ENCODE measurements at places on chromosomes 16 and 17.

GRCh38 chr16:28309811-28310311 is 17.5 kb downstream of the SBK1 start:
- no peaks in the 10 kb centered on the region for H3K36me3 ChIP-seq
- H3K4me3 ChIP-seq = no peak overlapping the region
- no peaks in the 10 kb centered on the region for H3K4me1 ChIP-seq
- H3K27me3 ChIP-seq = no peaks in the 10 kb centered on the region
- no peak overlapping the region for H3K27ac ChIP-seq

DNA sequence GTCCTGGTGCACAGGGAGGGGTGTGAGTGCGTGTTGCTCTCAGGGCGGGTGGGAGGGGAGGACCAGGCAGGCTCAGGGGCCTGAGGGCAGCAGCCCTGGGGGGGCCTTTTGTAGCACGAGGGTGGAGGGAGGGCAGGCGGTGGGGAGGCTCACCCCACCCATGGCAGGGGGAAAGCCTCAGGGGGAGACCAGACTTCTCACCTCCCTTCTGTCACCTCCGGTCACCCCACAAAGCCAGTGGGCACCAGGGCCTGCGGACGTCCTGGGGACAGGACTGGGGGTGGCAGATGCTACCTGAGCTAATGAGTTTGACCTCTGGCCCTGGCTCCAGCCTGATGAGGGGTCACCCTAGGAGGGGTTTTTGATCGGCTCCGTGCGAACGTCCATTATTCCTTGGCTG is 39.0 kb downstream of the SOX8 start:
- H3K4me1 ChIP-seq = no peaks in the 10 kb centered on the region
- no peak overlapping the region for H3K4me3 ChIP-seq
- H3K27me3 ChIP-seq = no peaks in the 10 kb centered on the region
- DNase-seq = no peak

DNA sequence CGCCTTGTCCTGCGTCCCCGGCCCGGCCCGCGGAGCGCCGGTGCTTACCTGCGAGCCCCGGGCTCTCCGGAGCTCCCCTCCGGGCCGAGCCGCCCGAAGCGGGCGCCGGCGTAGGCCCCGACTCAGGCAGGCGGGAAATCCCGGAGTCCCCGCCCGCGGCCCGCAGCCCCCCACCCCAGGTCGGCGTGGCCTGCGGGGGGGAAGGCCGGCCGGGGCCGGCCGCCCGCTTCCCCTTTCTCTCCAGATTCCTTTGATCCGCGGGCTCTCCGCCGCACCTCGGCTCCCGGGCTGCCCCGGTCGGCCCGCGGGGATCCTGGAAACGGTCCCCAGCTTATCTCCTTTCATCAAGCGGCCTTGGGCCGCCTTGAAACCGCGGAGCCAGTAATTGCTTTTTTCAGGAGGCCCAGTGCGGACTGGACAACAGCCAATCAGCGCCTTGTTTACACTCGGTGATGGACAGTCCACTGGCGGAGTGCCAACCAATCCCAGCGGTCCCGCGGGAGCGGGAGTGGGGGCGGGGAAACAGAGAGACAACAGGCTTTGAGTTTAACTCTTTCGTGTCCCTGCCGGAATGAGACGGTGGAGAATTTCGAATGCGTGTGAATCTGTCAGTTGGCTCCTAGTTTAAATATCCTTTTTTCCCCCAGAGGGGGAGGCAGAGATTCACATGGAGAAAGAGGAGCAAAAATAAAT is 1.4 kb upstream of the BAHCC1 start:
- H3K36me3 ChIP-seq = no peaks in the 10 kb centered on the region
- peak overlapping the region; percentile 90 for H3K27ac ChIP-seq
- H3K4me3 ChIP-seq = peak overlapping the region; percentile 69

GRCh38 chr17:19619705-19620325 is 28.7 kb upstream of the ALDH3A2 start:
- H3K36me3 ChIP-seq = no peaks in the 10 kb centered on the region
- H3K4me3 ChIP-seq = no peak overlapping the region
- DNase-seq = no peak
- H3K27ac ChIP-seq = no peak overlapping the region

DNA sequence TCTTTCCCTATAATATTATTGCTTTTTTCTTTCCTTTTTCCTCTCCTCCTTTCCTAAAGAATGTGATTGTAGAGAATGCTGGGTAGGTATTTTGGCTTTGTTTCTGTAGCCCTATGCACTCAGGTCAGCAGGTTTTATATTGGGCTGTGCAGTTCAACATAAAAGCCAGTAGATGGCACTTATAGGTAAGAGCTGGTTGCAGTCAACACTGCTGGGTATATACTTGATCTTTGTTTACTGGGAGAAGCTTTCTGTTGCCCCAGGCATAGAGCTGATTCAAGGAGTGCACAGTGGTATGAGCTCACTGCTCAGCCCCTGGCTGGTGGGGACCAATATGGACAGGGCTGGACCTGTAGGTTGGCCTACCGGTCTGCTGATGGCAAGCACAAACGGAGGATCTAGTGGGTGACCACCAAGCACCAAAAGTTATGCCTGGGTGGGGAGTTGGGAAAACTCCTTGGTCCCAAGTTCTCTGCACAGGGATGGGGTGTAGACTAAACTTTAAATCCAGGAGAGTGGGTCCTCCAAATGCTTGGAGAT is 378.9 kb downstream of the PMP22 start:
- no peak overlapping the region for H3K4me3 ChIP-seq
- H3K27me3 ChIP-seq = no peaks in the 10 kb centered on the region
- no peaks in the 10 kb centered on the region for H3K4me1 ChIP-seq
- DNase-seq = no peak

DNA sequence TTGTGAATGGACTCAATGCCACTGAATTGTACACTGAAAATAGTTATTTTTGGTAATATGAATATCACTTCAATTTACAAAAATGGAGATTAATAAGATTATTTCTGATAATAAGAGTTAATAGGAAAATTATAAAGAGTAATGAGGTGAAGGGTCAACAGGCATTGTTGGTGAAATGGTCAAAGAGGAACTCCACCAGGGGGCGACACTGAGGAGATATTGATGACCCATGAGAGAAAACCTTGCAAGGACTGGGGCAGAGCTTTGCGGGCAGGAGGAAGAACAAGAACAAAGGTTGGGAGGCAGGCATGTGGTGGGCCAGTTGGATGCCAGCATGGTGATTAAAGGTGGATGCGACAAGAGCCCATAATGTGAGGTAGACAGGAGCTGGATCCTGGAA is 74.0 kb upstream of the XYLT1 start:
- no peak overlapping the region for H3K4me3 ChIP-seq
- H3K27ac ChIP-seq = no peak overlapping the region
- no peaks in the 10 kb centered on the region for H3K36me3 ChIP-seq
- H3K4me1 ChIP-seq = no peaks in the 10 kb centered on the region
- peak; percentile 20 for DNase-seq

- H3K4me1 ChIP-seq = no peaks in the 10 kb centered on the region
- H3K27me3 ChIP-seq = no peaks in the 10 kb centered on the region
- no peak overlapping the region for H3K27ac ChIP-seq
- peak; percentile 36 for DNase-seq
- no peaks in the 10 kb centered on the region for H3K36me3 ChIP-seq
These were observed 7.8 kb upstream of the RNASEK start for GRCh38 chr17:7004398-7005253.

GRCh38 chr16:67883872-67884261 is 818 bp upstream of the NRN1L start:
- H3K4me3 ChIP-seq = no peak overlapping the region
- H3K4me1 ChIP-seq = no peaks in the 10 kb centered on the region
- H3K36me3 ChIP-seq = peaks cover 19% of the 10 kb centered on the region

DNA sequence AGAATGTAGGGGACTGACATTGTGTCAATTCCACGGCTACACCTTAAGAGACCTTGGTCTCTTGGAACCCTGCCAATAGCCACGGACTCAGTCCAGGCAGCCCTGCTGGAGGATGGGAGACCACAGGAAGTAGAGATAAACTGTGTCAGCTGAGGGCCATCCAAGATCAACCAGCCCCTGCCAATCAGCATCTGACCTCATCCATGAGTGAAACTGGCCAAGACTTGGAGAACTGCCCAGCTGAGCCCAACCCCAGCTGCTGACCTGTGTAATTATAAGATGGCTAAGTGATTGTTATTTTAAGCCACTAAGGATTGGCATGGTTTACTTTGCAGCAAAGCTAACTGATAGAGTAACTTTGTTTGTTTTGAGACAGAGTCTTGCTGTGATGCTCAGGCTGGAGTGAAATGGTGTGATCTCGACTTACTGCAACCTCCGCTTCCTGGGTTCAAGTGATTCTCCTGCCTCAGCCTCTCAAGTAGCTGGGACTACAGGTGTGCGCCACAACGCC is 13.3 kb upstream of the YWHAE start:
- no peaks in the 10 kb centered on the region for H3K4me1 ChIP-seq
- no peaks in the 10 kb centered on the region for H3K36me3 ChIP-seq
- H3K27me3 ChIP-seq = no peaks in the 10 kb centered on the region
- peak; percentile 38 for DNase-seq
- H3K4me3 ChIP-seq = no peak overlapping the region
- H3K27ac ChIP-seq = no peak overlapping the region

DNA sequence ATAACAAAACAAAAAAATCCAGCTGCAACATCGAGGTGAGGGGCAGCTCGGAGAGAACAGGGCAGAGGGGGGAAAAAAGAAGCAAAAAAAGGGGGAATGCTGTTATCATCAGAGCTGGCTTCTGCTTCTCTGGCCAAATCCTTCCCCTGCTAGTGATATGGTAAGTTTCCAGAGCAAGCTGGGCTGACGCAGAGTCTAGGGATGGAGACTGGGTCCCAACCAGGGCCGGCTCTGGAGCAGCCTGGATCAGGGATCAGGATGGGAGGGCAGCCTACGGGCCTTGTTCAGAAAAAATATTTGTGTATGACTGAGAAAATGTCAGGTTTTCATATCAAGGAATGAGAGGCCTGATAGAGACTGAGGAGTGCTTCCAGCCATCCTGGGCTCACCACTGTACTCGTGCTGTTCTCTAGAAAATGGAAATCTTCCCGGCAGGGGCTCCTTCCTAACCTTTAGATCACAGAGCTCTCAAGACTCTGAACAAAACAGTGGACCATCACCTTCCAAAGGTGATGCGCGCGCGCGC is 726 bp upstream of the C1QTNF1 start:
- no peaks in the 10 kb centered on the region for H3K27me3 ChIP-seq
- no peak overlapping the region for H3K4me3 ChIP-seq

- DNase-seq = no peak
- H3K4me3 ChIP-seq = no peak overlapping the region
- peaks cover 32% of the 10 kb centered on the region for H3K36me3 ChIP-seq
- no peaks in the 10 kb centered on the region for H3K27me3 ChIP-seq
- peaks cover 23% of the 10 kb centered on the region for H3K4me1 ChIP-seq
These were observed 5.3 kb downstream of the ELOB start for GRCh38 chr16:2771496-2772402.

- no peaks in the 10 kb centered on the region for H3K27me3 ChIP-seq
- no peak overlapping the region for H3K4me3 ChIP-seq
- no peaks in the 10 kb centered on the region for H3K36me3 ChIP-seq
- no peak for DNase-seq
These were observed 78.6 kb upstream of the ZNF469 start for GRCh38 chr16:88303890-88304819.

DNA sequence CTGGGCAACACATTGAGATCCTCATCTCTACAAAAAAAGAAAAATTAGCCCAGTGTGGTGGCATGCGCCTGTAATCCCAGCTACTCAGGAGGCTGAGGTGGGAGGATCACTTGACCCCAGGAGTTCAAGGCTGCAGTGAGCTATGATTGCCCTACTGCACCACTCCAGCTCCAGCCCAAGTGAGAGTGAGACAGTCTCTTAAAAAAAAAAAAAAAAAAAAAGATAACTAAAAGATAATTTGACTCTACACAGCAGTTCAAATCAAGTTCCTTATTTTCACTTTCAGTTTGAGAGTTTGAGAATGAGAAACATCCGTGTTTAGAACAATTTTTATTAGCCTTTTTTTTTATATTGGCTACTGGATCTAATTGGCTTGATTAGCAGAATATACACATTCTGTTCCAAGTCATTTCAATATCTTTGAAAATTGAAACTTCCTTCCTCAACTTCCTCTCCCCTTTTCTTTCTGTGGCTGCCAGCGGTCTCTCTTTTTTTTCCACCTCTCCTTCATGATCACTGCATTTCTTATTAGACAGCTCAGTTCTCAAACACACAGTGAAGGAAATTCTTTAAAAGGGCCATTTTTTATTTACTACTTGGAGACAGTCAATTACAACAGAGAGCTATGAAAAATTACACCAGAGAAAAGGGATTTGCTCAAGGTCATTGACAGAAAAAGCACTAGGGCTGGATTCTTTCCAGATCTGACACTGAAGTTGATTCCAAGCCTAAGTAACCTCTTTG is 4.5 kb upstream of the ACSF2 start:
- no peak overlapping the region for H3K4me3 ChIP-seq
- no peak for DNase-seq

DNA sequence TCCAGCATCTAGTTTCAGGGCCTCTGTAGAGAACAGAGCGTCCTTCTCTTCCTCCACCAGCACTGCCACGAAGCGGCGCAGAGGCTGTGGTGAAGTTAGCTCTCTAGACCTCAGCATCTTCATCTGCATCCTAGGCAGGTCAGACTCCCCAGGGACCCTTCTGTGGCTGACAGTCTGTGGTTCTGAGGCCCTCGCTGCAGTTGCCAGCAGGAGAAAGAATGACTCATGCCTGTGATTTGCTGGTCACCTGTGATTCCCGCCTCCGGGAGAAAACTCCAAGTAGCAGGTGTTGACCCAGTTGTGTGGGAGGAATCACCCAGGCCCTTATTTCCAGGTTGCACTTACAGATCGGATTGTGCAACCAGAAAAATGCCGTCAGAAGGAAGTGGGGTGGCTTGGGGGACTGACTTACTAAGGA is 117.3 kb upstream of the CACNG5 start:
- no peaks in the 10 kb centered on the region for H3K36me3 ChIP-seq
- peaks cover 8% of the 10 kb centered on the region for H3K4me1 ChIP-seq
- no peak overlapping the region for H3K27ac ChIP-seq
- no peaks in the 10 kb centered on the region for H3K27me3 ChIP-seq
- H3K4me3 ChIP-seq = no peak overlapping the region

- H3K27ac ChIP-seq = peak overlapping the region; percentile 79
- peaks cover 31% of the 10 kb centered on the region for H3K4me1 ChIP-seq
- peak overlapping the region; percentile 58 for H3K4me3 ChIP-seq
- DNase-seq = peak; percentile 72
- H3K36me3 ChIP-seq = no peaks in the 10 kb centered on the region
These were observed 1.6 kb downstream of the ATP6V0C start for GRCh38 chr16:2515180-2515851.

GRCh38 chr17:44774271-44775135 is 15.7 kb downstream of the ADAM11 start:
- H3K4me3 ChIP-seq = peak overlapping the region; percentile 49
- no peaks in the 10 kb centered on the region for H3K4me1 ChIP-seq
- H3K36me3 ChIP-seq = no peaks in the 10 kb centered on the region
- peak; percentile 95 for DNase-seq
- no peaks in the 10 kb centered on the region for H3K27me3 ChIP-seq

All from colonic mucosa (tissue), 4 donors.